Activated CD4-positive, alpha-beta T cell treated with anti-CD3 and anti-CD28 coated beads for 36 hours (primary cell): ENCODE measurements at places on chromosomes 1 and 21. TPM values are rescaled to one million over a fixed set of nuclear protein-coding genes. Genes with fewer than 3 reads are reported as not detected.

Gene ATP1A2
- not detected for total RNA-seq

Gene E2F2
- total RNA-seq = 32.0 TPM

GRCh38 chr1:157124855-157125254 lies 13.3 kb downstream of the ETV3 start:
- peaks cover 22% of the 10 kb centered on the region for H3K4me1 ChIP-seq
- H3K36me3 ChIP-seq = peaks cover 47% of the 10 kb centered on the region
- H3K27ac ChIP-seq = no peak overlapping the region
- no peak overlapping the region for H3K4me3 ChIP-seq
- DNase-seq = peak; percentile 23
- H3K27me3 ChIP-seq = no peaks in the 10 kb centered on the region

DNA sequence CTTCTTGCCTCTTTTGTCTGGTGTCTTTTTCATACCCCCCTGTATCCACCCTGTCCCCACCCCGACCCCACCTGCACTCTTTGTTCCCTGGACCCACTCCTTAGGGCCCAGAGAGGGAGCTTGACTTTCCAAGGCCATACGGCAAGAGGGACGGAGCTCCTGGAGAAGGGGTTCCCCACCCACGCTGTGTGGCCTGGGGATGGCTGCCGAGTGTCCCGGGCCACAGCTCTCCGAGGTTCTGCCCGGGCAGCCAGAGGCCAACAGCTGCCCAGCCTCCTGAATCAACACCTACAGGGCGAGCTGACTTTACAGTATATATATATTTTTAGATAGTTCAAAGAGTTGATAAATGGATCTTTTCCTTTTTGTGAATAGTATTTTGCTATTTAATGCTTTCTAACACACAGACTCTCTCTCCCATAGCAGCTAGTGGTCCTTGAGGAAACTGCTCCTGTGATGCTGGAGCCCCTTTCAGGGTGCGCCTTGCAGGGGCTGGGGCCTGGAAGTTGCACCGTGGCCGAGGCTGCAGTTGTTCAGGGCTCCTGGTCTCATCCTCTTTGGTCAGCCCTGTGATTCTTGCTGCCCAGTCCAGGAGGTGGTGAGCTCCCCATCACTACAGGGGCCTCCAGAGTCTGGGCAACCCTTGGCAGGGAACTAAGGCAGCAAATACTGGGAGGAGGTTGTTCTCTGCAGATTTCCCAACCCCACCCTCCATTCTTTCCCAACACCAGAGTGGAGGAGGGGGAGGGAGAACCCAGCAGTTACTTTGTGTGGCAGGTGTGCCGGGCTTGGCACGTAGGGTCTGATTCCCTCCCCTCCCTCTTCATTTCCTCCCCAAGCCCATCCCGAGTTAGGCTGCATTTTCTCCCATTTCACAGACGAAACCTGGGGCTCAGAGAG lies 321.6 kb downstream of the PTPRU start:
- DNase-seq = no peak
- H3K27ac ChIP-seq = no peak overlapping the region
- H3K4me3 ChIP-seq = no peak overlapping the region

DNA sequence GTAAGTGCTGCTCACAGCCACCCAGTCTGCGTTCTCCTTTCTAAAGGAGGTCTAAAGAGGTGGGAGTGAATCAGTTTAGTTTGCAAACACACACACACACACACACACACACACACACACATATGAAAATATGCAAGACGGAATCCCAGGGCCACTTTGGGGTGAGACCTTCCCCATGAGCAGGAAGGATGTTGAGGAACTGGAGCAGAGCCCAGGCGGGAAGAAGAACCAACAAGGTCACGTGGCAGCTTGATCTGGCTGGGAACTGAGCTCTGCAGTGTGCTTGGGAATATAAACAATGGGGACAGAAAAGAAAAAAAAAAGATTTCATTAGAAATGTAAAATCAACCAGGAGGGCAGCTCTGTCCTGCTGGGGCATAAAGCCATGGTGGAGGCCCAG lies 32.6 kb downstream of the OR2G3 start:
- no peaks in the 10 kb centered on the region for H3K36me3 ChIP-seq
- H3K4me1 ChIP-seq = no peaks in the 10 kb centered on the region
- no peak for DNase-seq

DNA sequence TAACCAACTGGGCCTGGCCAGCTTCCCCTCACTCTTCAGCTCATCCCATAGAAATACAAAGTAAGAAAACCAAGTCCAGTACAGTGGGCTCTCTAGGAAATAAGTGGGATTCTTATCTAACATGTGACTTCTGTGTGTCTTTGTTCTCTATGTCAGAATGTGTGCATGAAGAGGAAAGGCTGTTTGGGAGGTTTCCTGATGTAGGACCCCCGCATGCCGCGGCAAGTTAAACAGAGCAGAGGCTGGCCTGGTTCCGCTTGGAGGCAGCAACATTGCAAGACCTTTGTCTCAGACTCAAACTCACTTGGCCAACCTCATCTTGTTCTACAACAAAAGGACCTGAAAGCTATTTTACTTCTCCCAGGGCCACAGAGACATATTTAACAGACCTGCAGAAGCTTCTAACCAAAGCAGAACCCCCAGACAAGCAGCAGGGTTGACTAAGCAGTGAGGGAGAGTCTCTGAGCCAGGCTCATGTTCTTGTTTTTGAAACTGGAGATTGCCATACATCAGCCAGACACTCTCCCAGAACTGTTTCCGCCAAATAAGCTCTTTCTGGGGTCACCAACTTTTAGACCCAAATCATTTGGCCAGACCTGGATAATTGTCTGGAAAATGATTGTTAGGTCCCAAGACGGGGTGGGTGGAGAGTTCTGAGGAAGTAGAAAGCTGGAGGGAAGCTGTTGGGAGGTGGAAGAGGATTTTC lies 6.2 kb downstream of the MTARC2 start:
- no peak overlapping the region for H3K4me3 ChIP-seq
- H3K36me3 ChIP-seq = no peaks in the 10 kb centered on the region
- DNase-seq = no peak
- peaks cover 39% of the 10 kb centered on the region for H3K27me3 ChIP-seq

DNA sequence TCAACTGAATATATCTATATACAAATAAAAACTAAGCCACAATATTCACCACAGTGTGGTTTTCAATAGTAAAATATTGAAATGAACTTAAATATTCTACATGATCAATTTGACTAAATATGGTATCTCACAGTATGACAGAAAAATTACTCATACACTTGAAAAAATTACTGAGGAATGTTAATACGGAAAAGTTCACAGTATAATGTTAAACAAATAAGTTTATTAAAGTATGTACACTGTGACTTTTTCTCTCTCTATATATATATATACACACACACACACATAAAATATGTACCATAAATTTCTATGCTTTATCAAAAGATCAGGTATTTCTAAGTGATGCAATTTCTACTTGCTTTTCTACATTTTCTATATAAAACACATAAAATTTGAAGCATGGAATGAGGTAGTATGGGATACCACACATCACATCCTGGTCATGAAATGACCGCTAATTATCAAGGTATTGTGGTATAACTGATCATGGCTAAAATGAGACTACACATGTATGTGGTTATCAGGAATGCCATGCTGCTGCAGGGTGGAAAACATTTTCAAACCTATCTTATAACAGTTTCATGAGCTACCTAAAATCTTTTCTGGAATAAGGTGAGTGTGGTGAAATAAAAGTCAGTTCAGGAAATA lies 102.3 kb downstream of the CDC42BPA start:
- DNase-seq = no peak
- H3K36me3 ChIP-seq = no peaks in the 10 kb centered on the region
- H3K4me3 ChIP-seq = no peak overlapping the region
- H3K4me1 ChIP-seq = no peaks in the 10 kb centered on the region
- H3K27ac ChIP-seq = no peak overlapping the region
- peaks cover 8% of the 10 kb centered on the region for H3K27me3 ChIP-seq
